ENCODE measurements at places on chromosomes 1 and 21.

DNA sequence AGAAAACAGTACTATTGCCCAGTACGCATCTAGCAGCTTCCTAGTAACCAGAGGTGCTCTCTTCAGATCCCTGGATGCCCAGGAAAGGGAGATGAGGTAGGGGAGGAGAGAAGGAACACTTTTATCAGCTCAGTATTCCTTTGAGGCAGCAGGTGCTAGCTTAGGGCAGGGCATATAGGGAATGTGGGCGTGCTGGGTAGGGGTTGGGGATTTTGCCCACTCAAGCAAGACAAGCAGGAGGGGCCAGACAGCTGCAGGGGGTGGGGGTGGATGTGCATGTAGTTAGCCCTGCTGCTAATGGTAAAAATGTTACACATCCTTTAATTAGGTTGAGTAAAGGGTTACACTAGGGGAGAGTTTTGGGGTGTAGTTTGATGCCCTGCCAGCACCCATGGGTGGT lies 18.1 kb upstream of the AVPR1B start:
- no peak for DNase-seq

- no peak for DNase-seq
Measured at GRCh38 chr1:119679223-119679622, 31.2 kb upstream of the ZNF697 start.

DNA sequence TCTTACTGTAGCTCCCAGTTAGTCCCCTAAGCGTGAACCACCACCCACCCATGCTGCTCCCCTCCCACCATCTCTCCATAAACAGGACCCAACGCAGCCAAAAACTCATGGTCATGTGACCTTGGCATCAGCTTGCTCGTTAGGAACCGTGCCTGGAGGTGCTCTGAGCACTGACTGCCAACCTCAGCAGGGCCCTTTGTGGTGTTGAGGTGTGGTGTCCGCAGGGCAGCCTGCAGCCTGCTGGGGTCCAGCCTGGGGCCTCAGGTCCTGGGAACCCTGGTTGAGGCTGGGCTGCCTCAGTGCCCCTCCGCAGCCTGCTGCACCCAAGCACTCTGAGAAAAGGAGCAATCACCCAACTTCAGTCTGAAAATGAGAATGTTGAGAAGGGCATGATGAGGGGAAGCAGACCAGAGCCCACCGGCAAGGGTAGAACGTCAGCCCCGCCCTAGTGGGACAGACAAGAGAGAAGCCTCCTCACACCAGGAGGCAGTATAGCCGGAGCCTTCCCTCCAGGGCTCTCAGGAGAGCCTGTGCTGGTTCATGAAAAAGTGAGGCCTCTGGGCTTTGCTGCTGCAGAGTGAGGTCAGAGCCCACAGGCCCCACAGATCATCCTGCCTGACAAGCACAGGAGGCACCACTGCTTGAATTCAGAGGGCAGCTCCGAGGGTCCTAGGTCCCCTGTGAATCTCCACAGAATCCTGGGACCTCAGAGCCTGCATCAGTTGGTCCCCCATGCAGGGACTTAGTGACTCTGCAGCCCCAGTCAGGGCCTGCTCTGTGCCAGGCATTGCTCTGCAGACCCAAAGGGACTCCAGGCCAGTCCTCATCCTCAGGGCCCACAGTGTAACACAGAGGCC lies 4.9 kb upstream of the COL6A2 start:
- DNase-seq = peak; percentile 14

- no peak for DNase-seq
Measured at GRCh38 chr1:2990376-2991115, 30.7 kb upstream of the ACTRT2 start.

GRCh38 chr1:58401991-58402390 lies 144.5 kb downstream of the OMA1 start:
- no peak for DNase-seq

GRCh38 chr1:243850202-243850451 lies at the start of gene AKT3:
AKT3 (minus strand) TSS chr1:243850243; CDS start chr1:243843170, 7,073 bp downstream.
- no peak for DNase-seq

- DNase-seq = no peak
Measured at GRCh38 chr1:60989749-60990713, 92.3 kb upstream of the NFIA start.

GRCh38 chr1:234845836-234846235 lies 235.9 kb upstream of the IRF2BP2 start:
- no peak for DNase-seq

- DNase-seq = no peak
Measured at GRCh38 chr1:65440915-65441314, 20.4 kb downstream of the LEPR start.

- no peak for DNase-seq
Measured at GRCh38 chr1:234647245-234647644, 37.3 kb upstream of the IRF2BP2 start.

DNA sequence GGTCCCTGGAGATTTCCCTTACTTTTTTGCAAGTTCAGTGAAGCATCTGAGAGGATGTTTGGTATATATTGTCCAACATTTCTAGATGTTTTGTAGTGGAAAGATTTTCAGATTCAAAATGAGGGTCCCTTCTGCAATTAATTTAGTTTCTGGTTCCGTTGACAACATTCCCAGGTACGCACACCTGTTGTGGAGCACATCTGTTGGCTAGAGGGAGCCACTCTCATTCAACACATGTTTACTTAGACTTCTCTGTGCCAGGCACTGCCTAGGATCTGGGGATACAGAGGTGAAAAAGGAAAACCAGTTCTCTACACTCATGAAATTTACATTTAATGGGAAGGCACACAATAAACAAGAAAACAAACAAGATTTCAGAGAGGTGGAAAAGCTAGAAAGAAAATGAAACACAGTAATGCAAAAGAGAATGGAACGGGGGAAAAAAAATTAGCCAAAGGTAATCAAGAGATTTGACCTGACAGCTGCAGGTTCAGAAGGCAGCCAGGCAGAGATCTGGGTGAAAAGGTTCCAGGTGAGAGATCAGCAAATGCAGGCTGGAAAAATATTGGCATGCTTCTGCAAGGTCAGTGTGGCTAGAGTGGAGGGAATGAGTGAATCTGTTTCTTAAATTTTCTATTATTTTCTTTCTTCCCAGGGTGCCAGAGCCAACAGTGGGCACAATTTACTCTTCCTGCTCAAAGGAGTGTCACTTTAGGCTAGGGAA lies 48.4 kb upstream of the KAZN start:
- no peak for DNase-seq

DNA sequence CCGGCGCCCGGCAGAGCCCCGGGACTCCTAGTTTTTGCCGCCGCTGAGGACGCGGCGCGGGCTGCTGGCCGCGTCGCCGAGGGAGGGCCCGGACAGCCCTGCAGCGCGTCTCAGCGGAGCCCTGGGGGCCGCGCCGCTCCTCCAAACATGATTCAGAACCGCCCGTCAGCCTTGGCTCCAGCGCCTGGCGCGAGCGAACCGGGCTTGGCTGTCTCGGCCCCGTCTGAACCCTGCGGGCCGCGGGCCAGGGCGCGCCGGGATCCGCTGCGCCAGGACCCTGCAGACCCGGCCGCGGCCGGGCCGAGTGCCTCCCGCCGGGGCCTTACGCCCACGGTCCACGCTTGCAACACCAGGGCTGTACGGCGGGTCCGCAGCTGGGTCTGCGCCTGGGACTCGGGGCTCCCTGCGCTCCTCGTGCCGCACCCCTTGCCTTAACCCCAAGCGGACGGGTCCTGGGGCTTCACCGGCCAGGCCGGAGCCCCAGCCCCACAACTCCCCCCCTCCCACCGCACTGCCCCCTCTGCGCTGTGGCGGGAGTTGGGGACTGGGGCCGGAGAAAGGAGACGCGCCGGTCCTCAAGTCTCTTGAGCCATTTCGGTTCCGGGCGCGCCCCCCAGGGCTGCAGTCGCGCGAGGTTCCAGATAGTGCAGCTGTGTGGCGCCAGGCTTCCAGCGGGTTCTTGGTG lies 48.4 kb upstream of the CD34 start:
- no peak for DNase-seq

GRCh38 chr1:169003864-169004516 lies 102.5 kb upstream of the ATP1B1 start:
- DNase-seq = no peak

DNA sequence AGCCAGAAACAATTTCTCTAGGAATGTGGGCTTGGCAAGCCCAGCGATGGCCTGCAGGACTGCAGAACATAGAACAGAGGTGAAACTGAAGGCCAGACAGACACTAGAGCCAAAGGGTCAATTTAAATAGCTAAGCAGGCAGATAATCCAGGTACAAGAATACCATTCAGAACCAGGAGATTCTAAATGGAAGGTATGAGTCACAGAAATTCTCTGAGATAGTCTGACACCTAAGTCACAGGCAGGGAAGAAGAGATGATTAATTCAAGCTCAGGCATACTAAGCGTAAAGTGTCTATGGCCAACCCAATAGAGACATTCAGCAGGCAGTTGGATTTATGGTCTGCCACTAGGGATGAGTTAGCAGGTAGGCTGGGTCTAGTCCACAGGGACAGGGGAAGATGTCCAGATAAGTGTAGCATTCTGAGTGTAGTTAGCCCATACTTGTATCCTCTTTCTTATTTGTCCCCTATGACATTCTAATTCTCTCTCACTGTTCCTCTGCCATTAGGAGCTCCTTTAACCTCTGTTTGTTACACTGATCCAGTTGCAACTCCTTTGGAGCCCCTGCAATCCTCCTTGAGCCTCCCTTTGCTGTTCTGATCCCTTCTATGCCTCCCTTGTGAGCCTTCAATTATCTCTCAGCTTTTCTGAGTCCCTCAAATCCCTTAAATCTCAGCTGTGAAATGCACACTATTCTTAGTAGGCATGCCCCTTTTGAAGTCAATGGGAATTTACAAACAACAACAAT lies 383.8 kb downstream of the LMO4 start:
- DNase-seq = peak; percentile 17

DNA sequence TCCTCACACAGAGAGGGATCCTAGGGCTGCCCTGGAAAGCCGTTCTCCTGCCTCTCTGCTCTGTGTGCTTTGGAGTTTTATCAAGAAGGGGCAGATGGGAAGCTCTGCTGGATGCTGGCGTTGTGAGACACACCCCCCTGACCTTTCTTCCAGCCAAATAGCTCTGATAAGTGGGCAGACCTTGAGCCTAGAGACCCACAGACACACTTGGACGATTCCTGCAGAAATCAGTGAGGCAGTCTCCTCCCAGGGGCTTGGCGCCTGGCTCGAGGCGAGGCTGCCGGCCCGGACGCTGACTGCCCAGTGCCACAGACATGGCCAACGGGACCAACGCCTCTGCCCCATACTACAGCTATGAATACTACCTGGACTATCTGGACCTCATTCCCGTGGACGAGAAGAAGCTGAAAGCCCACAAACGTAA lies at the start of gene MRAP:
MRAP (plus strand) TSS at position 198 of the 424 bp plus-strand sequence; CDS start at position 315, 117 bp downstream.
- no peak for DNase-seq

DNA sequence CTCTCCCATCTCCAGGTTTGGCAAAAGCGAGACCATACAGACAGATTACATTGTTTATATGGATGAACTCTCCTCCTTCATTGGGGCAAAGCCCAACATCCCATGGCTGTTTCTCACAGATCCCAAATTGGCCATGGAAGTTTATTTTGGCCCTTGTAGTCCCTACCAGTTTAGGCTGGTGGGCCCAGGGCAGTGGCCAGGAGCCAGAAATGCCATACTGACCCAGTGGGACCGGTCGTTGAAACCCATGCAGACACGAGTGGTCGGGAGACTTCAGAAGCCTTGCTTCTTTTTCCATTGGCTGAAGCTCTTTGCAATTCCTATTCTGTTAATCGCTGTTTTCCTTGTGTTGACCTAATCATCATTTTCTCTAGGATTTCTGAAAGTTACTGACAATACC lies 26.4 kb downstream of the FMO3 start:
- DNase-seq = no peak

DNA sequence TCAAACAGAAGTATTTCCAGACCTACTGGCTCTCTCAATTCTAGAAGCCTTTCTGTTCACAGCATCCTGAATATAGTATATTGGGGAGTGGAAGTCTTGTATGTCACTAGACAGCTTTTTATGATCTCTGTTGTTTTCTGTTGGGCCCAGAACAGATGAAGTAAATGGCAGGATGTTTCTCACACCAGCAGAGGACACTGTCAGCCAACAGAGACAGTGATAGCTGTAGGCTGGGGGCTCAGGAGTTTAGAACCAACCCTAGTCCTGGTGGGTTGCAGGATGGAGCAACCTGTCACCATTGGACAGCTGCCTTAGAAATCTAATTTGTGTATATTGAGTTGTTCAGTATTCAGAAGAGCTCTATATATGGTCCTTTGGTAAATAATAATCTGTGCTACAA lies 16.9 kb downstream of the AGO1 start:
- no peak for DNase-seq

GRCh38 chr1:53241828-53242227 lies 3.5 kb upstream of the MAGOH start:
- DNase-seq = no peak

GRCh38 chr1:107529511-107530149 lies 388.8 kb downstream of the NTNG1 start:
- peak; percentile 77 for DNase-seq

DNA sequence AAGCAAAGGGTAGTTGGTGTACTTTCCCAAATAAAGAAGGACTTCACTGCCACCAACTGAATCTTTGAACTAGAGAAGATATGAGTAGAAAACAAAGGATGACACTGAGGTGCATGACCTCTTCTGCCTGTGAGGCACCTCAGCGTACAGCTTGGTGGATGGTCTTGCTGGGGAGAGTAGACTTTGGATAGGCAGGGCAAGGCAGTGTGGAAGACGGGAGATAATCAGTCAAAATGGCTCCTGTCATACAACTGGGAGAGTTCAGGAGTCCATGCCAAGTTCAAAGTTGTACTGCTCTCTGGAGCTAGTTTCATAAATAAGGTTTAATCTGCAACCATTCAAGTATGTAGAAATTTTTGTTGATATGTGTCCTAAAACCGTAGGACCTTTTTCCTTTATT lies 143.4 kb downstream of the BARHL2 start:
- DNase-seq = no peak

- no peak for DNase-seq
Measured at GRCh38 chr1:109392788-109393616, 4.7 kb downstream of the SORT1 start.

DNA sequence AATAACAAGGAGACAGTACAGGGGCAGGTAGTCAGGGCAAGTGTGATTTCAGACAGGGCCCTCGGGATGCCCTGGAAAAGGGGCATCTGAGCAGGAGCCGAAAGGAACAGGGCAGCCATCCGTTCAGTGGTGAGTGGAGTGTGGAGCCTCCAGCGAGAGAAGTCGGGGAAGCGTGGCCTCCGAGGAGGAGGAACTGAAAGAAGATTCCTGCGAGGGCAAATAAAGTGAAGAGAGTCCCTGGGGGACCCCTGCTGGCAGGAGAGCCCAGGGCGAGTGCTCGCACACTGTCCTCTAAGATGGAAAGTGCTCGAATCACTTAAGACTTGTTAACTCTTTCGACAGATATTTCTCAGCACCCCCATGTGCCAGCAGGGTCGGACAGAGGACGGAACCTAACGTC lies 3.5 kb upstream of the UTS2 start:
- no peak for DNase-seq

DNA sequence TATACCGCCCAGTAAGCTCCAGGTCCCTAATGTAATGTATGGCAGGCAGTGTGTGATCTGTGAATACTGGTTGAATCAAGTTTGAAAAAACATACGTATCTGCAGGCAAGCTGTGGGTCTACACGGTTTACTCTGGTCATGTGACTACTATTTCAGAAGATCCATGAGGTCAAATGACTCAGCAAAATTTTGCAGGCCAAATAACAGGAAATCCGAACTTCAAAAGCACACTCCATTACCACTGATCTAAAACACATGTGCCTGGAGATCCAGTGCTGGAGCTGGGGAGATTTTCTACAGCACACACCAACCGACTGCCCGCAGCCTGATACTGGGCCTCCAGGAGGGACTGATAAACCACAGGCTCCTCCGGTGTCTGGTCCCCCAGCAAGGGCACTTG lies 64.5 kb upstream of the SLC44A3 start:
- DNase-seq = no peak

- DNase-seq = peak; percentile 60
Measured at GRCh38 chr1:42923367-42924081, 35.1 kb downstream of the SLC2A1 start.

GRCh38 chr1:205619376-205619775 lies 12.4 kb downstream of the ELK4 start:
- no peak for DNase-seq
